ENCODE measurements at places on chromosomes 3 and 15.

DNA sequence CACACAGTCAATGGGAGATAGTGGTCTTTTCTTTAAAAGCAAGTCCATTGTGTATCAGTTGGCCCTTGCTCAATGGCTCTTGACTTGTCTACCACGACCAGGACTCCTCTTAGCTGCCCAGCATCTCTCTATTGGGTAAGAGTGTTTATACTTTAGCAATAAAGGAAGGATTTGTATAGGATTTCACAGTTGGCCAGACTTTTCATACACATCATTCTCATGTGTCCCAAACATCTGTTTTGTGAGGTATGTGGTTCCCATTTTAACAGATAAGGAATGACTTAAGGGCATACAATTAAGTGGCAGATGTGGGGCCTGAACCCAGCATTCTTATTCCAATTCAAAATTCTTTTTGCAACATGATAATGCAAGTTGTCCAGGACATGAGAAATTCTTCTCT is 191.5 kb downstream of the CHST2 start:
- no peak for DNase-seq

DNA sequence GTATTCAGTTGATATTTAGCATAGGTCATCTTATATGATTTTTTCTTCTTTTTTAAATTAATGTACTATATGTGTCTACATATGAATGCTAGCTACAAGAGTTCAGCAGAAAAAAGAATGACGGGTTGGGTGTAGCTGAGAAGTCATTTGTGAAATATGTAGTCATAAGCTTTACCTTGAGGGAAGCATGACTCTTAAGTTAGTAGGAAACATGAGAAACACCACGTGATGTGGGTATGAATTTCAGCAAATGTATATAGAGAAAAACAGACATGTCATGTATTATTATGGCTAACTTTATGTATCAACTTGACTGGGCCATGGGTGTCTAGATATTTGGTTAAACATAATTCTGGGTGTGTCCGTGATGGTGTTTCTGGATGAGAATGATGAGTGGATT is 125.0 kb downstream of the RAP2B start:
- no peak for DNase-seq

DNA sequence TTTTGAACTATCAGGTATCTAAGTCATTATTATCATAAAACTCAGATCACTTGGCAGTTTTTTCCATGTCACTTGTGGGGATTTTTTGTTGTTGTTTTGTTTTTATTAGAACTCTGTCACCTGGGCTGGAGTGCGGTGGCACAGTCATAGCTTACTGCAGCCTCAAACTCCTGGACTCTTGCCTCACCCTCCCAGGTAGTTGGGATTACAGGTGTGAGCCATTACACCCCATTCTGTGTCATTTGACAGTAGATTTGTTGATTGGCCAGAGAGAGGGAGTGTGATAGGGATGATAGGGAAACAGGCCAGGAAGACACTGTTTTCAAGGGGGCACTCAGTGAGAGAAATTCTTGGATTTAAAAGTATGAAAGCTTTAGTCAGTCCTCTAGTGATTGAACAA is 54.7 kb upstream of the SCAANT1 start:
- no peak for DNase-seq

GRCh38 chr15:101175401-101175800 is 76.4 kb downstream of the CHSY1 start:
- DNase-seq = no peak

DNA sequence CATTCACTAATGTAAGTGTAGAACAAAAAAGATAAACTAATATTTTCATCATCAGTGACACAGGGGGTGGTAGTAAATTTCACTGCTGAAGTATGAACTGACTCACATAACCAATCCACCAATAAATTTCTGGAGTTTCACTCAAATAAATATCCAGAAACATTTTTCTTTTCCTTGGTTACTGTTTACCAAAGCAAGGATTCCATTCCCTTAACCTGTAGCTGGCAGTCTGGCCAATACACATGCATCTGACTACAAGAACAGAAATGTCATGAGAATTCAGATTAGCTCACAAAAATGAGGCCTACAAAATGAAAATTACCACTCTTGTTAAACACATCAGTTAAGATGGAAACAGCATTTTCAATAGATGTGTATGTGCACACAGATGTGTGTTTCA is 80.3 kb downstream of the STAG1 start:
- DNase-seq = no peak

DNA sequence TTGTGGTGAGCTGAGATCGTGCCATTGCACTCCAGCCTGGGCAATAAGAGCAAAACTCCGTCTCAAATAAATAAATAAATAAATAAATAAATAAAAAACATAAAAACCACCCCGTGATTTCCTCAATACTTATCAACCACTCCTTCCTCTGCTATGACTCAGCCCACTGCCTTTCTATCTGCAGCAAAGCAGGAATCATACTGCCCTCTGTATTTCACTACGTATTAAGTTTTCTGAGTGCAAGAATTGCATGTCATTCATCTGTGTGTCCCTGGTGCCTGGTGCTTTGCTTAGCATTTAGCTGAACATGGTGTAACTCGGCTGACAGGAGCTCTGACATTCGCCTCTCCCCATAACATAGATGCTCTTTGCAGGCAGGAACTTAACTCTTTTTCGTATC is 7.1 kb downstream of the LSG1 start:
- no peak for DNase-seq

- no peak for DNase-seq
Observed at GRCh38 chr15:40847223-40847961, 3.5 kb downstream of the SPINT1 start.

GRCh38 chr15:55861115-55861514 is 118.2 kb upstream of the PRTG start:
- DNase-seq = no peak

All from NCI-H1694 (cell line).